ENCODE measurements at places on chromosomes 6 and 20.

GRCh38 chr6:44257753-44258324, 511 bp upstream of the SLC35B2 start:
- no peak for DNase-seq

- no peak for DNase-seq
These were observed 80.9 kb downstream of the REPS1 start for GRCh38 chr6:138907167-138907566.

- DNase-seq: peak; percentile 59
These were observed at the start of gene HLA-DRA for GRCh38 chr6:32439602-32440214. Gene HLA-DRA, plus strand, starts transcription at chr6:32439887. Its CDS starts 64 bp downstream, at chr6:32439951.

DNA sequence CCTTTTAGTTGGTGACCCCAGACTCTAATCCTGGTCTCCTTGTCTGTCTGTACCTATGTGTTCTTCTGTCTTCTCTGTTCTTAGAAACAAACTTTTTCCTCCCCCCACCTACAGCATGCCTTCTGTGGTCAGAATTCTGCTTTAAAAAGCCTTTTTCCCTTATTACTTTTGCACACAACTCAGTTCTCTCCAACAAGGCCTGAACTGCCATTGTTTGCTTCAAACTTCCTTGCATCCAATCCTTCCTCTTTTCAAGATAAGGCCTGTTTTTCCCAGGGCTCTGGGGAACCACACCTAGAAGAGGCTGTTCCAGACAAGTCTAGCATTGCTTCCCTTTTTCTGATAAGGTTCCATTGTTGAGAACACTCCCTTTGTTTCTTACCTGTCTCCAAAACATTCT, 22.2 kb upstream of the NCOA3 start:
- no peak for DNase-seq

GRCh38 chr6:34131326-34132290, 14.3 kb downstream of the GRM4 start:
- no peak for DNase-seq

- DNase-seq: no peak
These were observed 98.1 kb upstream of the PTPN1 start for GRCh38 chr20:50412069-50412468.

All from fibroblast of mammary gland (primary cell).